DMS53 (cell line): ENCODE measurements at places on chromosomes 2 and 18.

DNA sequence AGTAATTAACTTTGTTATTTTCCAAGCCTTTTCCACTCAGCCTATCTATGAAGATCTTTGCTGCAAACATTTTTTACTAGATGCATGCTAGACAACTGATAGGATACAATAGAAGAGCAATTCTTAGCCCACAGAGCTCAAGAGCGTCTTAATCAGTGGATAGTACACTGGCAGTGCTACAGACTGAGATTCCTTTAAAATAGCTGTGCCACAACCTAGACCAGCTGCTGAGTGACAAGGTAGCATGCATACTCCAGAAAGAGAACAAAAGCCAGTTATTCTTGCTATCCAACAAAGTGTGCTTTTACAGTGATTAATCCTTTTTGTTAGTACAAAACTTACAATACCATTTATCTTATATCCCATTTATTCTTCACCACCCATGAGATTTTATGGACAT is 507.9 kb upstream of the SYT4 start:
- DNase-seq, result no peak

DNA sequence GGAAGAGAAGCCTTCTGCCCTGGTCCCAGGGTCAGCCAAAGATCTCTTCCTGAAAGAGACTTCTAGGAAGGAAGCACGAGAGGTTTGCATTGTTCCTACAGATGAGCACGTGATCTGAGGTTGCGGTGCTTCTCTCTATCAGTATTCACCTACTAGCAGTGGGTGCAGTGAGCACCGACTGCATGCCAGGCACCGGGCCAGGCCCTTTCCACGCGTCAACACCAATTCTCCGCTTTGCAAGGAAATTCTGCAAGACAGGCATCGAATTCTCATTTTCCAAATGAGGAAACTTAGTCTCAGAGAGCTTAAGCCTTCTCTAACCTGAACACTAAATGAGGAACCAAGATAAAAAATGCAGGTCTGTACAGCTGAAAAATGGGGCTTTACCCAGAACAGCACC is 151.5 kb upstream of the MYCN start:
- no peak for DNase-seq

DNA sequence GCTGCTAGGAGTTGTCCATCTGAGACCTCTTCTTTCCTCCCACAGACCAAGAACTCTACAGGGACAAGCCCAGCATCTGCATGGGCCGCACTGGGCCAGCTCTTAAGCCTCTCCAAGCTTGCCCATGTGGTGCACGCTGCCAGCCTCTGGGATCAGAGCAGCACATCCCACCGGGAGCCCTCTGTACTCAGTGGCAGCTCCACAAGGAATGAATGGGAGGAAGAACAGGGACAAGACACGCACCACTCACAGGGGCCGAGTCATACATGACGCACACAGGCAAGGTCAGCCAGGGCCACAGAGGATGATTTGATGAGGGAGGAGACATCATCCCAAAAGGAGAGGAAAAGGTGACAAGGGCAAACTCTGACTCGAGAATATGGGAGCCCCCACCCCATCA is 268.3 kb downstream of the KLHL29 start:
- DNase-seq, result no peak

- DNase-seq, result no peak
Observed at GRCh38 chr2:21728133-21728532, 604.4 kb downstream of the TDRD15 start.

DNA sequence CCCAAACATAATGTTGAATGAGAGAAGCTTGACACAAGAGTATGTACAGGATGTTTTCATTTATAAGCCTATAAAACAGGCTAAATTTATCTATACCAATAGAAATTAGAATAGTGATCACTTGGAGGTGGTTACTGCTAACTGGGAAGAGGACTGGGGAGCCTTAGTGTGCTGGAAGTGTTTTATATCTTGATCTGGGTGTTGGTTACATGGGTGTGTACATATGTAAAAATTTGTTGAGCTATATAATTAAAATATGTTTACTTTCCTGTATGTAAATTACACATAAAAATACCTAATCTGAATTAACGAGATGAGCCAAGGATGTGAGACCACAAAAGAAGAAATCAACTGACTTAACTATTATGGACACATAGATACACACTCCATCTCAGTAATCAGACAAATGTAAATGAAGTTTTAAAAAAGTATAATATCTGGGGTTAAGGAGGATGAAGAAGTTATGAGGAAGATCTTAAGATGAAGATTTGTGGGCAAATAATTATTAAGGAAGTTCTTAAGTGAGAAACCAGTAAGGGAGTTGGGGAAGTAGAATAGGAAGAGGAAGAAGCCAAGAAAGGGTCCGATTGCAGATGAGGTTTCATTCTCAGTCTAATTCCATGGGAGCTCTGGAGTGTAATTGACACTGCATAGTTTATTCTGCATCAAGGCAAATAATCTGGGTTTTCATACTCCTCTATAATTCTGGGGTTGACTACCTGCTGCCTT is 32.3 kb upstream of the NABP1 start:
- no peak for DNase-seq

DNA sequence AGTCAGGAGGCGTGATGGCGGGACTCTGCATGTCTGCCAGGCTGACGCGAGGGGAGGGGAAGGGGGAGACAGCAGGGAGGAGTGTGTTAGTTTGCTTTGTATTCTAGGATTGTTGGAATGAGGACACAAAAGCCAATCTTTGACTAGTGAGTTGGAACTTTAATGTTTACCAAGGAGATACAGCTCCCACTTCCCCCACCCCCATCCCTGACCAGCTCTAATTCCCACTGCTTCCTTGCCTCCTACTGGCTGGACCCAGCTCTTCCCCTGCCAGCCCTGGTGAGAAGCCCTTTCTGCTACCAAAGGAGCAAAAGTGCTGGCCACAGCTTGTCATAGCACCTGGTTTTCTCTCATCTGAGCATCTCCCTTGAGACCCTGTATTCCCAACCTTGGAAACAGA is 84.5 kb downstream of the CELF4 start:
- DNase-seq, result no peak

GRCh38 chr2:112706170-112706664 is 14.6 kb upstream of the NT5DC4 start:
- DNase-seq, result no peak

GRCh38 chr2:109438773-109439389 is 174.9 kb downstream of the SEPTIN10 start:
- peak; percentile 95 for DNase-seq

DNA sequence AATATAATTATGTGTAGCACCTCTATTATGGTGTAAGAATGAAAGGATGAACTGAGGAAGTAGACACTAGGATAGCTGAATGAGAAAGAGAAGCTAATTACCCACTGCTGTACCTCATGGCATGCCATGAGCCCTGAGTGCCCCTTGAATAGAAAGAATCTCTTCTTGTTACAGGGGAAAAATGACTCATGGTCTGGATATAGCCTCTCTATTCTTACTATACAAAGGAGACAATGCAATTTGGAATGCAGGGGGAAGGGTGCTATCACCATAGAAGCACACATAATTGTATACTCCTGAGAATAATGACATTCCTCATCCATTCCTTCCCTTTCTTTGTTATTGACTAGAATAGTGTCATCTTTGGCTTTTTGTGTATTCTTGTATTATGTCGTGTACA is 385.2 kb downstream of the CDH7 start:
- DNase-seq, result peak; percentile 78

- peak; percentile 25 for DNase-seq
Observed at GRCh38 chr2:195364015-195364965, 292.7 kb upstream of the SLC39A10 start.

GRCh38 chr2:98123286-98123685 is 36.3 kb downstream of the VWA3B start:
- DNase-seq, result no peak

DNA sequence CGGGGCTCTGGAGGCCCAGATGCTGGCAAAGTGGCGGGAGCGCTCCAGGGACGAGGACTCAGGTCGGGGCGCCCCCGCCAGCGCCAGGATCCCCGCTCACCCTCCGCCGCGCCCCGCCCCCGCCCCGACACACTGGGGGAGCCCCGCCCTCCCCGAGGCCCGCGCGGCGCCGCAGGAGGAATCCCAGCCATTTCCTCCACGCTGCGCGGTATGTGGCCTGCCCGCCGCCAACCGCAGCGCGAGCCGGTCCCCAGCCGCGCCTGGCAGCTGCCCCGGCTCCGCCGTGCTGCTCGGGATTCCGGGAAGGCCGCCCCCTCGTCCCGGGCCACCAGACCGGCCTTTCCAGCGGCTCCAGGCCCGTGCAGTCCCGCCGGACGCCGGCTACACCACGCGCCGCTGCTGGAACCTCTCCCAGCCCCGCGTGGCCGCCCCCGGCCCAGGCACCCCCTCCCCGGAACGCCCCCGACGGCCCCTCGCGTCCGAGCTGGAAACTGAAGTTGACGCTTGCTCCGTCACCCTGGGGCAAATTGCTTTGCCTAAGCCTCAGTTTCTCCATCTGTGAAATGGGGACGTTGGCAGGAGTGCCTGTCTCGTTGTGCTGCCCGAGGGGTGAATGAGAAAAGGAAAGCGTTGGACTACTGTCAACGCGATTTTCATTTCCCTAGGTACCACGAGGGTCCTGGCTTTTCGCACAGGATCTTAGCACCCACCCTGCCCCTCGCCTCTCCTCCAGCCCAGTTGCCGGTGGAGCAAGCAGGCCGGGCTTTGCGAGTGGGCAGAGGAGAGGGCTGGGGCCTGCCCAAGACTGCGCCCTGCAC is 53.6 kb downstream of the PKDCC start:
- DNase-seq, result peak; percentile 72

DNA sequence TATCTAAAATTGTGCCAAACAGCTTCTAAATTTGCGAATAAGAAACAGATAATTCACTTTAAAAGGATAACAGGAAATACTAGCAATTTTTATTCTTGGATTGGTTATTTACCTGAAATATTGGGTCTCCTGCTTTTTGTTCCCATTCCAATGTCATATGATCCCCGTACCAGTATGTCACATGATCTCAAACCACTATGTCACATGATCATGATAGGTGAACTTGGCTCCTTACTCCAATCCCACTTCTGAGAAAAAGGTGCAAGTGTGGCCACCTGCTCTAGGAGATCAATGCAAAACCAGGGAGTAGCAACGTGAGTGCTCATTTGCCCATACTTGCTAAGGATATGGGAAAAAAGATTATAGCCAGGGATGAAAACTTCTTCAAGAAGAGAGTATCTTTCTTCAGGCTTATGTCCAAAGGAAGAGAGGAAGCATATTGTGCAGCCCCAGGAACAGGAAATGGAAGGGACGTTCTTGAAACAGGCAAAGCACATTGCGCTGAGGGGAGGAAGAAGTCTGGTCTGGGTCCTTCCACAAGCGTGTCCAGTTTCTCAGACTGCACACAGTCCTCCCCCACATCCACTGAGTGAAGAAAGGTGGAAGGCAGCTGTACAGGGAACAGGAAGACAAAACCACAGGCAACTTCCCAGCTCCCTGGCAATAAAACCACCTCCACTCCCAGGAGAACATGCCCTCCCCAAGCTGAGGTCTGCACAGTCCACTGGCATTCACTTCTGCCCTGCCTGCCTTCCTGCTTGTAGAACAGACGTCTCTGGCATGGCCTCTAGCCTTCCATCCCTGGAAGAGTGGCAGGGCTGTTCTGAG is at the start of gene LYG2:
Gene LYG2 (minus strand): TSS at position 176 of the 828 bp plus-strand sequence. CDS start 1,406 bp downstream, outside the sequence.
- DNase-seq, result no peak

GRCh38 chr2:188293601-188294351 is 2.1 kb downstream of the GULP1 start:
- DNase-seq, result peak; percentile 84

GRCh38 chr2:141994066-141994465 is 136.8 kb downstream of the LRP1B start:
- DNase-seq, result no peak

DNA sequence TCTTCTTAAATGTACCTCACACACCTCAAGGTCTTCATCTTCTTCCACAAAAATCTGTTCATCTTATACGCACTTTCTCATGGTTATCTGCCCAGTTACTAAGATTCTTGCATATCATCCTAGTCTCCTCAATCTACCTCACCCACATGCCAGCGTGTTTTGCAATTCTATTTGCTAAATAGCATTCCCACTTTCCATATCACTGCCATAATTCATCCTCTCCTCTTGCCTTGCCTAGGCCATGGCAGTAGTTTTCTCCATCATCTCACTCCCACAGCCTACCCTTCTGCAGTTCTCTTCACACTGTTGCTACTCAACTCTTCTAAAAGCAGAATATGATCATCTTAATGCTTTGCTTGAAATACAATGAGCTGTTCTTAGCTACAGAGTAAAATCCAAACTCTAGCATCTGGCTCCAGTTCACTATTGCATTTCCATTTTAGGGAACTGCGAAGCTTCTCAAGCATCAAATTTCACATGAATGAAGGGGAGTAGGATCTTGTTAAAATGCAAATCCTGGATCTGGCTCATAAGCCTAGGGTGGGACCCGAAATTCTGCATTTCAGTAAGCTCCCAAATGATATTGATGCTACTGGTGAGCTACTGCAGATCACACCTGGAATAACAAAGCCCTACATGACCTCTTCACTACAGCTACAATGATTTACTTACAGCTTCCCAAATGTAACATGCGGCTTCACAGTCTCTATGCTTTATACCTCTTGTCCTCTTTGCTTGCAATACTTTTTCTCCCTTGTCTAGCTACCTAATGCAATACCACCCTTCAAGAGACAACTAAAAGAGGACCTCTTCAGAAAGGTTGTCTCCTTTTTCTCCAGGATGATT is 293.9 kb downstream of the SATB2 start:
- no peak for DNase-seq

- no peak for DNase-seq
Observed at GRCh38 chr2:234765279-234765678, 186.5 kb upstream of the SH3BP4 start.

- peak; percentile 56 for DNase-seq
Observed at GRCh38 chr2:27322301-27322765, 564 bp downstream of the MPV17 start.

DNA sequence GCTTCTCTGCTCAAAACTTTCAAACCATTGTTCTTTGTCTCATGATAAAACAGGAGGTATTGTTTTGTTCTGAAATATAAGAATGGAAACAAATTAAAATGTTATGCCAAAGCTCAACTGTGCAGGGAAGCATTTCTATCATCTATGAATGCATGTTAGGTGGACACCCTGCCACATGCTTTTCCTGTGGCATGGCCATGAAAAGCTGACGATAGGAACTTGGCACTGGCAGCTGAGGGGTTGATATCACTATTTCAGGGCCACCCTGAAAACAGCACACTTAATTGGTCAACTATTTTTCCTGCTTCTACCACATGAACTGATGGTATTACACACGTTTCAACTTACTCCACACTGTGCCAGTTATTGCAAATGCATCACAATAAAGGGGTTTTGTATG is 157.3 kb downstream of the MREG start:
- DNase-seq, result no peak

DNA sequence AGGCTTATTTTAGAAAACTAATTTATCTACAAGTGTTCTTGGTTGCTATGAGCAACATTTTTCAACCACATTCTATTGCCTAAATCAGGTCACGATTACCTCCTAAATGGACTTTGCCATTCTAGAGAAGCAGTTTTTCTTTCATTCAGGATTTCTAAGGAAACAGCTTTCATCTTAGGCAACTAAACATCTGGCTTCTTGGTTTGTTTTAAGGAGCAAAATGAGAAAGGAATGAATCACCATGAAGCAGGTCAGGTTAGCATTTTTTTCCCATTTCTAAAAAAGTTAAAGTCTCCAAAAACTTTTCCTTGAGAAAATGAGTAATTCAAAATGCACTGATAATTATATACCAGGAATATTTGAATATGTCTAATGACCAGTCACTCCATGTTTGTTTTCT is 114.8 kb downstream of the GAREM1 start:
- DNase-seq, result no peak
